Fibroblast of pulmonary artery (primary cell): ENCODE measurements at places on chromosomes 2 and 18.
A peak's percentile ranks its signal among the peaks of the same experiment; 100 is the strongest.

DNA sequence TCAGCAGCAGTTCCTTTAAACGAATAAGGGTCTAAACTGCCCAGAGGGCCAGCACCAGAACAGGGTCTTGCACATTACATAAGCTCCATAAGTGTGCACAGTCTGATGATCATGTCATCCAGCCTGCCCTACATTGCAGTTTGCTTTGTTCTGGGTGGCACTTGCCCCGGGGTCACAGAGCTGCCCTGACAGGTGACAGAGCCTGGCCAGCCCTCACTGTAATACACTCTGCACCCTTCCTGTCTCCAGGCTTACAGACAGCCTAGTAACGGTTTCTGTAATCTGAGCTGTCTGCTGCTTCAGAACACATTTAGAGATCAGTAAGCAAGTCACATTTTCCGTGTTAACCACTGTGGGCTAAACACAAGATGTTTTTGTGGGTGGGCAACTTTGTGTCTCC is 213.3 kb downstream of the FAM210A start:
- no peak for DNase-seq

- DNase-seq: no peak
Observed at GRCh38 chr18:10032331-10033015, 118.7 kb downstream of the VAPA start.

GRCh38 chr2:143474586-143474985 is 345.4 kb downstream of the ARHGAP15 start:
- no peak for DNase-seq

- DNase-seq: no peak
Observed at GRCh38 chr2:3604991-3605961, 10.4 kb downstream of the COLEC11 start.

- DNase-seq: no peak
Observed at GRCh38 chr2:205754285-205754923, 72.1 kb downstream of the NRP2 start.

GRCh38 chr2:217362286-217362685 is 502.4 kb upstream of the TNP1 start:
- no peak for DNase-seq

DNA sequence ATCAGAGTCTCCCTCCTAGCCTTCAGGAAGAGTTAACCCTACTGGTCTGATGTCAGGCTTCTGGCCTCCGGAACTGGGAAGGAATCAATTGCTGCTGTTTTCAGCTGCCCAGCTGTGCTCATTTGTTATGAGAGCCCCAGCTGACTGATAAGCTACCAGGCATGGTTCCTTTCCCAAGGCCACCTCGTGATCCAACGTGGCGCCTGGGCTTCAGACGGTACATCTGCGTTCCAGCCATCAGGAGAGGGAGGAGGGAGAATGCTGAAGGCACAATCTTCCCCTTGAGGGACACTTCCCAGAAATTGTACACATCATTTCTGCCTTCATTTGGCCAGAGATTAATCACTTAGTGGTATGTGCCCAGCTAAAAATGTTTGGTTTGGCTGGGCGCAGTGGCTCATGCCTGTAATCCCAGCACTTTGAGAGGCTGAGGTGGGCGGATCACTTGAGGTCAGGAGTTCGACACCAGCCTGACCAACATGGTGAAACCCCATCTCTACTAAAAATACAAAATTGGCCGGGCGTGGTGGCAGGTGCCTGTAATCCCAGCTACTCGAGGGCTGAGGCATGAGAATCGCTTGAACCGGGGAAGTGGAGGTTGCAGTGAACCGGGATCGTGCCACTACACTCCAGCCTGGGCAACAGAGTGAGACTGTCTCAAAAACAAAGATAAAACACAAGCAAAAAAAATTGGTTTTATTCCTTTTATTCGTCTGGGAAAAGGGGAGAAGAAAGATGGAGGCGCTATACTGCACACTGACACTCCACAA is 10.5 kb upstream of the ARMC9 start:
- peak; percentile 95 for DNase-seq

DNA sequence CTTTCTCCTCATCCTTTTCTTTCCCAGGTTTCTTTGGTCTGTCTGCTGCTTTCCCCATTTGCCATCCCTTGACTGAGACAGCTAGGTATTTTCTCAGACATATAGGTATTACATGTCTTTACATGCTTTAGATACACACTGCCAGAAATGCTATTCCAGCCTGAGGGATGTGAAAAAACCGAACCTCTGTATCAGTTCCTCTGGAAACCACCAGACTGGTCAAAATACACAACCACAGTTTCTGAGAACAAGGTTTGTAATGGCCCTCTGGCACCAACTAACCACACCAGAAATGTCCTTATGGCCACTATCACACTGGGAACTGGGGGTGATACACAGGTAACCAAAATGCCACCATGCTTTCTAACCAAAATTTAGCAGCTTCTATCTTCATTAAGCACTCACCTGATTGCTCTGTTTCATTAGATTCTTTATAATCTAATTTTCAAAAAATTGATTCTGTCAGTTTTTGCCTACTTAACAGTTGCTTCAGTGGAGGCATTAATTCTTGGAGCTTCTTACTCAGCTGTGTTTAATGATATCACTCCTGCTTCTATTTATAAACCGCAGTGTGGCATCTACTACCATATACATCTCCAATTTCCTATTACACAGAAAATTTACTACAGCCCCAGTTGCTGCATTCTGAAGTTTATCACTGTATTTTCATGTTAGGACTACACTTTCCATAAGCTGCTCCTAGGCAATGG is 243.5 kb downstream of the WDPCP start:
- DNase-seq: no peak

GRCh38 chr2:174574657-174575056 is 22.9 kb downstream of the WIPF1 start:
- DNase-seq: peak; percentile 56

- no peak for DNase-seq
Observed at GRCh38 chr2:227796045-227796711, 17.5 kb upstream of the CCL20 start.

DNA sequence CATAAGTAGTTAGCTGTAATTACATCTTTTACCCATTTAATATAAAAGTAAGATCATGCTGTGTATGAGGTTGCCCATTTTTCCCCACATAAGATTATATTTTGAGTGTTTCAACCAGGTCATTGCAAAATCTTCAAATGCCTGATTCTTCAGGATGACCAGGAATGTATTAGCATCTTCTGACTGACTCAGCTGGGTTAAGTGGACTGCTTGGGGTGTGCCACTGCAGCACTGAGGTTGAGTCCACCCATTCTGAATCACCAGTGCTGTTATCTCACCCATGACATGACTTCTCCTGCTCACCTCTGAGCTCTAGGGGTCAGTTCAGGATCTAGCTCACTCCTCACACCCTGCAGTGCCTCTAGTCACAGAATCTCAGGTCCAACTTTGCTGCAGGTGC is 576.7 kb upstream of the ZEB2 start:
- peak; percentile 40 for DNase-seq

- DNase-seq: no peak
Observed at GRCh38 chr2:238916176-238916874, 68.4 kb downstream of the TWIST2 start.

GRCh38 chr2:172253190-172254052 is 150.7 kb upstream of the DLX2 start:
- peak; percentile 99 for DNase-seq

GRCh38 chr18:35642802-35643201 is 61.3 kb downstream of the GALNT1 start:
- DNase-seq: no peak

GRCh38 chr2:207337234-207338219 is 171.8 kb upstream of the KLF7 start:
- DNase-seq: peak; percentile 41

- no peak for DNase-seq
Observed at GRCh38 chr2:99139003-99139402, 2.5 kb upstream of the C2orf15 start.

DNA sequence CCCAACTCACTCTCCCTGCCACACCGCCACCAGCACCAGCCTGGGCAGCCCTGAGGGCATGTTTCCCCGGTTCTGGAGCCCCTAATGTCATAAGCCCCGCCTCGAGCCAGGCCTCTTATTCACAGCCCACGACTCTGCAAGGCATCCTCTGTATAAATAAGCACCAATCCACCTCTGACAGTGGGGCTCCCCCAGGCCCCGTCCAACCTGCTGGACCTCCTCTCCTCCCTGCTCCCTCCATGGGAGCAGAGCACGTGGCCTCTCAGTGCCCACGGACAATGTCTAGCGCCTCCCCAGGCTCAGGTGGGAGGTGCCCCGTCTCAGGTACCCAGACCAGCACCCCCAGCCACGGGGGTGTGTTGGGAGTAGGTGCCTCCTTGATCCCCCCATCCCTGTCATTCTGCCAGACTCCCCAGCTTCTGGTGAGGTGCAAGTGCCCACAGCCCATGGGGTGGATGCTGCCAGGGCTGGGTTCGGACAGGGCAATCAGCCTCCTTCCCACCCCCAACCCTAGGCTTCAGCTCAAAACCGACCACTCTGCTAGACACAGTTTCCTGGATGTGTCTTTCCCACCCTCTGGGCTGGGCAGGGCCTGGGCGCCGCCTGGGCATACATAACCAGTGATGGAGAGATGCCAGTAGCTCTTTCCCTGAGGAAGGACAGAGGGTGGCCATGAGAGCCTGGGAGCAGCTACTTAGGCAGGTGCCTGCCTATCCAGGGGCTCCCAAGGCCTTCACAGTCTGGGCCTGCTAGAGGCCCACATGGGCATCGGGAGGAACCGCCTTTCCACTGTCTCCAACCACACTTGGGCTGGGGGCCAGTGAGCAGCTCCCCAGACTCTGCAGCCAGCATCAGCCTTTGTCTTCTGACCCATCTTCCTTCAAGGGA is 1.6 kb upstream of the ADRA2B start:
- DNase-seq: no peak

DNA sequence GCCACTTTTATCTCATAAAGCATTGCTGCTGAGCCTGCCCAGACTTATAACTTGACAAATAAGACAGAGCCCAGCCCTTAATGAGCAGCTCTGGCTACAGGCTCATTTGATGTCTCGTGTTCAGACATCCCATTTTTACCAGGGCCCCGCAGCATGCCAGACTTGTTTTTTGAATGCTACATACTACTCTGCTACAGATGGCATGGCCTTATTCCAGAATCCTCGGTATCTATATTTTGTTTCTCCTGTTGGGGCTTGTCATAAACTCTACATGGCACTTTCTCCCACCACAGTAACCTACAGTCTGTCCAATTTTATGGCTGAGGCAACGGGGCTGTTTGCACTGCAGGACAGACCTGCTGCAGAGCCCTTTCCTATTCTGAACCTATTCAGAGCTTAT is 179.0 kb upstream of the DDX18 start:
- DNase-seq: no peak

- DNase-seq: peak; percentile 92
Observed at GRCh38 chr18:3450012-3450798, at the start of gene TGIF1. Gene TGIF1 (plus strand): TSS chr18:3450172. CDS start chr18:3450490, 318 bp downstream.

DNA sequence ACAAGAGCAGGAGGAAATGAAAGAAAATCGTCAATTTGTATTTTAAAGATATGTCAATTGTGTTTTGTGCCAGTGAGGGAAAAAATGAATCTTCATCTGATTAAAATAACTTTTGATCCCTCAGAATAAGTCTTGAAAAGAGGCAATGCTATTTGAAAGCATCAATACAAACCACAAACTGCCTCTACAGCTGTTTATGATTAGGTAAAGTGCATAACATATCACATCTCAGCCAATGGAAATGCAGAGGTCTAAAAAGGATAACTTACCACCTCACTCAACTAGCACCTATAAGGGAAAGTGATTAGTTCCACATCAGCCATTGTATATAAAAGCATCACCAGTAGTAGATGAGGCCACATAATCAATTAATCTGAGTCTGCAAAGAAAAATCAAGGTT is 492.2 kb upstream of the CDH2 start:
- DNase-seq: no peak

DNA sequence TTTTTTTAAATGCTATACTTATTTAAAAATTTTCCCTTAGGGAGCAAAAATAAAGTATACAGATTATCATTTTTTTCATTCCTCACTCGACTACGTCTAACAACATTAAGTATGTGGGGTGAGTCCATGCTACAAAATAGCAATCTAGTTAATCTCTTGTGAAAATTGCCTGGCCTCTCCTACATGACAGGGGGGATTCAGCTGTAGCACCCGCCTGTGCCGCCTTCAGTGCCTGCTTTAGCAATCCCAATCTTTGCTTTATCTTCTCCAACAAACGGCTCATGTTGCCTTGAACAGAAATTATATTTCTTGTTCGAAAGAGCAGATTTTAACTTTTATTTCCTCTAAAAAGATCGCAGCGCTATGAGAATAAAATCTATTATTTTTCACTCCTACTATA is 2.4 kb upstream of the SOX11 start:
- DNase-seq: no peak

- no peak for DNase-seq
Observed at GRCh38 chr2:207231967-207232366, 66.2 kb upstream of the KLF7 start.

GRCh38 chr2:146489386-146489785 is 1355.4 kb upstream of the ACVR2A start:
- DNase-seq: no peak

GRCh38 chr2:152173831-152174230 is 1.7 kb downstream of the STAM2 start:
- no peak for DNase-seq

DNA sequence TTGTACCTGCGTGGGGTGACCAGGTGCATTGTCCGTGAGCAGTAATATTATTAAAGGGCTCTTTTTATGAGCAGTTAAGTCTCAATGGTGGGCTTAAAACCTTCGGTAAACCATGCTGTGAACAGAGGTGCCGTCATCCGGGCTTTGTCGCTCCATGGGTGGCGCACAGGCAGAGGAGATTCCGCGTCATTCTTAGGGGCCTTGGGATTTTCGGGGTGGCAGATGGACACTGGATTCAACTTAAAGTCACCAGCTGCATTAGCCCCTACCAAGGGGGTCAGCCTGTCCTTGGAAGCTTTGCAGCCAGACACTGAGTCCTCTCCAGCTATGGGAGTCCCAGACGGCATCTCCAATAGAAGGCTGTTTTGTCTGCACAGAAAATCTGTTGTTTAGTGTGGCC is 107.7 kb downstream of the NFATC1 start:
- no peak for DNase-seq

DNA sequence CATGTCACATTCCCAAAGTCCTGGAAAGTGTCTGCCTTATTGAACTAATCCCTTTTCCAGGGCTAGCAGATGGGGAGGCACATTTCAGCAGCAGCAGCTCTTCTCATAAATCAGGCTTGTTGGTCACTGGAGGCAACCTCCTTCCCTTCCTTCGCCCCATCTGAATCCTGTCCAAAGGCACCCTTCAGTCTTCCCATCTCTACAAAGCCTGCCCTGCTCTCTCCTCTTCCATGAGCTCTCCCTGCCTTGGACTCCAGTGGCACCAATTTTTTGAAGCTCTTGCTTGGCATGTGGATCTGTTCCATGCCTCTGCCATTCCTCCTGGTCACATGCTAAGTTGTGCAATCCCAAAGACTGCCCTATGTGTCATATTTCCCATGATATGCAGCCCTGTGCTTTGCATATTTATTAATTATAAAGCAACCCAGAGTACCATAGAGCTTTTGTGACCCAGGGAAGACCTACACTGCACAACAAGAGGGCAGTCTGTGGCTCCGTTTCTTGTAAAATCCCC is 70.3 kb downstream of the ANTXR1 start:
- peak; percentile 72 for DNase-seq

- peak; percentile 13 for DNase-seq
Observed at GRCh38 chr2:98087447-98088020, 567 bp downstream of the VWA3B start.
